NCI-H748 treated with DMSO at 0.1 percent for 48 hours (cell line): ENCODE measurements at places on chromosomes 5 and 9.

DNA sequence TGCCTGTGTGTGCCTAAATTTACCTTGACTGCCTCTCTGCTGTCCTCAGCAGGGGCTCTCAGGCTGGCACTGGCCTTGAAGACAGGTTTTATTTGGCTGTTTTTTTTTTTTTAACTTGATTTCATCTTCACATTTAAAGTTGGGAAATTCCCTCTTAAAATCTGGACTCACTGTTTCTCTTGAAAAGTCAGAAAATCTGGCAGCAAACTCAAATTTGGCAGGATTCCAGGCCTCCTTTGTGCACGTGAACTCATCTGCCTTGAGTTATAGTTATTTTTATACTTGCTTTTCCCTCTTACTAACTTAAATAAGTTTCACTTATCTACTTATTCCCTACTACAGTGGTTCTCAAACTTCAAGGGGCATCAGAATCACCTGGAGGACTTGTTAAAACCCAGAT is 118.4 kb upstream of the MAP3K1 start:
- no peak for DNase-seq

DNA sequence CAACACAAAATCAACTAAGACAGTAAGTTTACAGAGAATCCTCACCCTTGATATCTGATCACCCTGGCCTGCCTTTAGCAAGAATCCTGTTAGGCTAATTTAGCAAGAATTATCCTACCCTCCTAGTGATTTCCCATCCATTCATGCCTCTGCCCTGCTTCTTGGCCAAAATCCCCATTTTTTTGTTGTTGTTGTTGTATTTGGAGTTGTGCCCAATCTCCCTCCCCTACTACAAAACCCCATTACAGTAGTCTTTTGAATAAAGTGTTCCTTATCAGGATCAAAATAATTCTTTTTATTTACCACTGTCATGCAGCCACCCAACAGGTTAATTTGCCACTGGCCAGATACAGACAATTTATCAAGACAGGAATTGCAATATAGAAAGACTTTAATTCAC is 58.5 kb upstream of the CLINT1 start:
- no peak for DNase-seq

- no peak for DNase-seq
Observed at GRCh38 chr5:13249854-13250253, 694.6 kb downstream of the DNAH5 start.

DNA sequence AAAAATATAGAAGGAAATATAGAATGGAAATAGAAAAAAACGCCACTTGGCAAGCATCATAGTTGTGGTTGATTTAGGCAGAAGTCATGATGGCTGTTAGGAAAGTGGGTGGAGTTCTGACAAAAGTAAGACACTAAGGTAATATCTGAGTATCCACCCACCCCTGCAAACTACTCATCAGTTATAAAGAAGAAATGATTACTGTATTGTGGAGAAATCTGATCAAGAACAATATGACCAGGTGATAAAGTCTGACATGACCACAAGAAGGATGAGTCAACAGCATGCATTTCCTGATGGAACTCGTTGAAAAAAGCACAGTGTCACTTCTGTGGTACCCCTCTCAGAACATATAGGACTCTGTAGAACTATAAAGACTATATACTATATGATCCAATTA is 343.4 kb upstream of the PAPPA start:
- DNase-seq: no peak

DNA sequence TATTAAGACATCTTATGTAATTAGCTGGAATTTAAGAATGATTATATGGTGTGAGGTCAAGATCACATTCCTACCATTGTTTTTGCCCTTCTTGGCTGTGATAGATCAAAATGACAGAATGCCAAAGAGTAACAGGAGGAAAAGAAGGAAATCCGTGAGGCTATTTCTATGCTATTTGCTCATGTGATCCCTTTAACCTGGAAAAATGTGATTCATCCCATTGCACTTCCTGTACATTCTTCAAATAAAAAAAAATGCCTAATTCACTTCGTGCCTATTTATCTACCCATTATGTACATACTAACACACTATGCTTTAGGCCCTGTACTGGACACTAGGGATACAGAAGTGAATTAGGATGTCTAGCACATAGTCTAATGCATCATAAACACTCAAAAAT is 154.1 kb upstream of the PAPPA start:
- no peak for DNase-seq

DNA sequence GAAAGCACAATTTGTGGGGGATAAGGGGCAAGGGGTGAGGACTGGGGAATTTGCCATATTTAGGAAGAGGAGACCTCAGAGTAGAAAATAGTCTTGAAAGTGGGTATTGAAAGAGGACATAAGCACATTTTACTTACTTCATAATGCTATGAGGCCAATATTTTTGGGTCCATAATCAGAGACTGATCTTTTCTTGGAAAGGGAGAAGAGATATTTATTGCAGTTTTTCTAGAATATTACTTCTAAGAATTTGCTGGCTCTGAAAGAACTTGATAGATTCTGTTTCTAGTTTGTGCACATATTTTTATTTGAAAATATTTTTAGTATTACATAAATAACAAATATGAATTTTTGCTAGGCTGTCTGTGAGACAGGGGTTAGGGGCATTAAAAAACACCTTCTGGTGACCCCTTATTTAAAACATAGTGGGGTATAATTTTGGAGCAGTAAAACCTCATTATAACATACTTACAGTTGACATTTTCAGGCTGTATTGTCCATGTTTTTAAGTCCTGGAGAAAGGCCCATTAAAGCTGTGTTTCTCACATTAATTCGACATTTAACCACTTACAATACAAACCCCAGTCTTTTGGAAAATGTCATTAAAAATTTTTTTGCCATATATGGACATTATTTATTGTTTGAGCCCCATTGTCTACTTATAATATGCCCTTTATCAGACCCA is 118.9 kb upstream of the NFIB start:
- DNase-seq: no peak
